ENCODE measurements at places on chromosomes 2 and 18.
A peak's percentile ranks its signal among the peaks of the same experiment; 100 is the strongest.

GRCh38 chr2:239561446-239562001 is 160.7 kb upstream of the HDAC4 start:
- DNase-seq = no peak

- no peak for DNase-seq
Measured at GRCh38 chr2:73235315-73236028, 1.4 kb downstream of the CCT7 start.

DNA sequence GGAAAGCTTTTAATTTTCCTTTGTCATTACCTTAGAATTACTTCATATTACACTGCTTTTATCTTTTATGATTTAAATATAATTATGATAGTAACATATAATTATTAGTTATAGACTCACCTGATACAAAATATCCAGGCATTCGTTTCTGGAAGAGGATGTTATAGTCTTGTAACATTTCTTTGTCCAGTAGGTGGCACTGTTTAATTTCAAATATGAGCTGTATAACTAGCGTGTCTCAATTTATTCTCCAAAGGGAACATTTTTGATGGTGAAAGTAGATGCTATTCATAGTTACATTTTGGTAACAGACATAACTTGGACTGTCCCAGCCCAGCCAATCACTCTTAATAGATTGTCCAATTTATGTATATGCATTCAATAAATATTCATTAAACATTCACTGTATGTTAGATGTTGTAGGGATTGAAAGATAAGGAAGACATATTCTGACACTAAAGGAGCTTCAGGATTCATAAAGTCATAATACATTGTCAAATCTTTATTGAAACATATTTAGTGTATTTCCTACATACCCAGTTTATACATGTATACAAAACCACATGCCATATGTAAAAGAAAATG is 19.2 kb downstream of the DAW1 start:
- DNase-seq = peak; percentile 7

DNA sequence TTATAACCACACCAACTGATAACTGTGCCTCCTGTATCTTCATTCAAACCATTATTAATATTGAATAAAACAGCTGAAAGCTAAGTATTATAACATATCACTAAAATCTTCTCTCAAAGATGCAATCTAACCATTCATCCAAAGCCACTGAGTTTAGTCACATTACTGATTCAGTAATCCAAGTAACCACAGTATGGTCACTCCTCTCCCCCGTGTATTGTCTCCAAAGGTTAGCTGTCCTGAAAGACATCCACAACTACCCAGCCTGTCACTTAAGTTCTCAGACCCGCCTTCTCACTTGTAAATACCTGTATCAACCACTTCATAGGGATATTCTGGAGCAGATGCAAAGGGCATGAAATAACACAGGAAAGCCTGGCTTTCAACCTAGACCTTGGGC is 213.4 kb upstream of the BOD1L2 start:
- no peak for DNase-seq

GRCh38 chr2:24643051-24643450 is 150.1 kb downstream of the PTRHD1 start:
- no peak for DNase-seq

GRCh38 chr2:121046335-121046734 is 238.7 kb downstream of the TFCP2L1 start:
- no peak for DNase-seq

Measured in stimulated activated CD4-positive, alpha-beta T cell treated with anti-CD3 and anti-CD28 coated beads, Interleukin-12 subunit alpha, Interleukin-12 subunit beta, amount 100 ng/mL, for 48 hours (primary cell).